ENCODE measurements at places on chromosomes 6 and 20.
A peak's percentile ranks its signal among the peaks of the same experiment; 100 is the strongest.

DNA sequence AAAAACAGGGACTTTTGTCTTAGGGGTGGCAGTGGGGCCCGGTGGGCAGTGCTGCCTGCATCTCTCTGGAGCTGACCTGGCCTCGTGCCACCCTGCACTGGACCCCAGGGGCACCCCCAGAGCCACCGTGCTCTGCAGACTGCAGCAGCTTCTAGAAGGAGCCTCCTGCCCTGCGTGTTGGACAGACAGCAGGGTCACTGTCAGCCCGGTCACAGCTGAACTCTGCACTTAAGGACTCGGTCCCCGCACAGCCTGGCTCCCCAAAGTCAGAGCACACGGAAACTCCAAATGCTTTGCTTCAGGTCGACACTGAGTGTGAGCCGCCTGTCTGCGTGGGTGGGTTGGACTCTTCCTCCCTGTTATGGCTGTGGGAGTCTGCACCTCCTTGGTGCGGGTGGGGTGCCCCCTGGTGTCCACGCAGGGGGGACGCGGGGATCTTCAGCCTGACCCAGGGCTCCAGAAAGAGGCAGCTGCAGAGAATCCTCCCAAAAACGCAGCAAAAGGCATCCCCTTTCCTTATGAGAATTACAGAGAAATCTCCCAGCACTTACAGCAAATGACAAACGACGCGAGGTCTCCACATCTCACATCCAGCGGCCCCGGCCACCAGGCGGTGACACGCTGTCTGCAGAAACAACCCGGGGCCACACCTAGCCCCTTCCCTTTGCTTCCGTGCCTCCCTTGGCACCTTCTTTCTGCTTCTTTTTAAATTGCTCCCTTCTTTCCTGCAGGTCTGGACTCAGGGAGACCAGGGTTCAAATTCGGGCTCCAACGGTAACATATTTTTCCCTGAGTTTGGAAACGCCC, 36.3 kb upstream of the DACT2 start:
- DNase-seq, result peak; percentile 46

GRCh38 chr6:27608916-27609883, 136.3 kb upstream of the ZNF184 start:
- DNase-seq, result no peak

GRCh38 chr6:68777956-68778355, 142.9 kb downstream of the ADGRB3 start:
- peak; percentile 33 for DNase-seq

- DNase-seq, result no peak
These were observed 33.2 kb downstream of the ADGRF5 start for GRCh38 chr6:46888578-46888977.

DNA sequence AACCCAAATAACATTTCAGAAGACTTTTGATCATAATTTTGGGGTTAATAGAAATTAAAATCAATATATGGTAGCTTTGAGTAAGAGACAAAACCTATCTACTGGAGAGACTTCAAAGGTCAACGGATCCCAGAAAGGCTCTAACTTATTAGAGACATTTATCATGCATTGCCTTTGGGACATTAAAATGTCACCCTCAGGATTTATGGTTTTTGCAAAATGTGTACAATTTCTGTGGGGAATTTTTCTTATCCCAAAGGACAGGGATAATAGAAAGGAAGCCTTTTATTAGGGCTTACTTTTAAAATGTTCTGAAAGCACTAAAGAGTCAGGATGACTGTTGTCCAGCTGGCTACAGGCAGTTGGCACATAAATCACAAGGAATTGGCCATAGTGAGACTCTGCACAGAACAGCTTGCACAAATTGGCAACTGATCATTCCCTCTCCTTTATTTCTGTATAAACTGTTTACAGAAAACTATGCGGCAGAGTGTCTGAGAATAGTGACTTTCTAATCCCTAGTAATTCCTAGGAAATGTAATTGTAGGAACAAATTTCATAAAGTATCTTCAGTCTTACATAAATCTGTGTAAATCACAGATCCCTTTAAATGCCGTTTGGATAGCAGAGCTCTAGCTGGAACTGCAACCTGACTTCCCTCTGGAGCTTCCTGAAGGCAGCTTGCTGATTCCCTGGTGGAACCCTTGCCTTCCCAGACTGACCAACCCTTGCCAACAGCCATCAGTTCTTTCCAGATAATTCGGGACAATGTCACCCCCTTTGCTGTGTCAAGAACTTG, 201.1 kb upstream of the PREP start:
- peak; percentile 27 for DNase-seq

DNA sequence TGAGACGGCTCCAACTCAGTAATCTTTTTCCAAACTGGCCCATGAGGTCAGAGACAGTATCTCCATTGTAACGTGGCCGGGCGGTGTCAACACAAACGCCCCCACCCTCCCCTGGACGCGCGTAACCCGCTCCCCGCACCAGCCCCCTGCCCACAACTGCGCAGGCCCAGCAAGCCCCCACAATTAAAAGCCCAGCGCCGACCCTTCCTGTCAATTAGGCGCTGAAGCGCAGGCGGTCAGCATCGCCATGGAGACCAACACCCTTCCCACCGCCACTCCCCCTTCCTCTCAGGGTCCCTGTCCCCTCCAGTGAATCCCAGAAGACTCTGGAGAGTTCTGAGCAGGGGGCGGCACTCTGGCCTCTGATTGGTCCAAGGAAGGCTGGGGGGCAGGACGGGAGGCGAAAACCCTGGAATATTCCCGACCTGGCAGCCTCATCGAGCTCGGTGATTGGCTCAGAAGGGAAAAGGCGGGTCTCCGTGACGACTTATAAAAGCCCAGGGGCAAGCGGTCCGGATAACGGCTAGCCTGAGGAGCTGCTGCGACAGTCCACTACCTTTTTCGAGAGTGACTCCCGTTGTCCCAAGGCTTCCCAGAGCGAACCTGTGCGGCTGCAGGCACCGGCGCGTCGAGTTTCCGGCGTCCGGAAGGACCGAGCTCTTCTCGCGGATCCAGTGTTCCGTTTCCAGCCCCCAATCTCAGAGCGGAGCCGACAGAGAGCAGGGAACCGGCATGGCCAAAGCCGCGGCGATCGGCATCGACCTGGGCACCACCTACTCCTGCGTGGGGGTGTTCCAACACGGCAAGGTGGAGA, at the start of the genes HSPA1A and HSPA1L:
TSS of gene HSPA1A (plus strand) at position 519 of the 814 bp plus-strand sequence. CDS start at position 733, 214 bp downstream.
TSS of gene HSPA1L (minus strand) at position 259 of the 814 bp plus-strand sequence. CDS start 3,311 bp downstream, outside the sequence.
- peak; percentile 98 for DNase-seq

DNA sequence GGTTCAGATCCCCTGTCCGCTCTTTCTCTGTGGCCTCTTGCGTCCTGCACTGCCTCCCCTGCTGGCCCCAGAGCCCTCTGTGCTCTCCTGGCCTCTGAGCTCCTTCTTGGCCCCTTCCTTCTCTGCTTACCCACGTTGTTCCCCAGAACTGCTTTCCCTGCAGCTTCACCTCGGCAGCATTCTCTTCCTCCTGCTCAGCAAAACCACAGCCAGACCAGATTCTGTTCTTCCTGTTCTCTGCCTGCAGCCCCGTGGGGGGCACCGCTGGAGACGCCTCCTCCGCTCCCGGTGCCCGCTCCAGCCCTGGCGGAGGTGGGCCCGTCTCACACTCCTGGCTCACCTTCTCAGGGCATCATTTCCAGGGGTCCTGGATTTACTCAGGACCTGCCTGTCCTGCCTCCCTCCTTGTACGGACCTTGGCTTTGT, 59.7 kb downstream of the TCP11 start:
- DNase-seq, result no peak

GRCh38 chr6:140441256-140441655, 1066.8 kb upstream of the CITED2 start:
- DNase-seq, result peak; percentile 82

- no peak for DNase-seq
These were observed 91.7 kb upstream of the SLC22A16 start for GRCh38 chr6:110567957-110568696.

GRCh38 chr6:15044948-15045347, 200.9 kb upstream of the JARID2 start:
- DNase-seq, result no peak

DNA sequence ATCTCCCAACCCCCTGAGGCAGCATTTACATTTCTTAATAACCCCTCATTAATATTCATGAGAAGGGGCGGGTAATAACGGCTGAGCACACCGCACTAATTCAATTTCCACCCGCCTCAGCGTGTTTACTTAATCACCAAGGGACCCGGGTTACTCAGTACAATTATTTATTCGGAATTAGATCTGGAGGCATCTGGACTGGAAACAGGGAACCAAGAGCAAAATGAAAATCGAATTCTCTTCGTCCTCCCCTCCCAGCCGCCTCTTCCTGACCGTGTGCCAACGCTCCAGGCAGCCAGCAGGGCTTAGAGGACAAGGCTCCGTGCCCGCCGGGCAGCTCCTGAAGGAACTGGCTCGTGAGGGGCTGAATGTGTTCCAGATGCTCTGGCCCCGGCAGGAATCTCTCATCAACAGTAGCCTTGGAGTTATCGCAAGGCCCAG, 23.5 kb upstream of the CTNNBL1 start:
- DNase-seq, result peak; percentile 46

- DNase-seq, result no peak
These were observed 132.6 kb downstream of the SGK1 start for GRCh38 chr6:134185277-134185676.

DNA sequence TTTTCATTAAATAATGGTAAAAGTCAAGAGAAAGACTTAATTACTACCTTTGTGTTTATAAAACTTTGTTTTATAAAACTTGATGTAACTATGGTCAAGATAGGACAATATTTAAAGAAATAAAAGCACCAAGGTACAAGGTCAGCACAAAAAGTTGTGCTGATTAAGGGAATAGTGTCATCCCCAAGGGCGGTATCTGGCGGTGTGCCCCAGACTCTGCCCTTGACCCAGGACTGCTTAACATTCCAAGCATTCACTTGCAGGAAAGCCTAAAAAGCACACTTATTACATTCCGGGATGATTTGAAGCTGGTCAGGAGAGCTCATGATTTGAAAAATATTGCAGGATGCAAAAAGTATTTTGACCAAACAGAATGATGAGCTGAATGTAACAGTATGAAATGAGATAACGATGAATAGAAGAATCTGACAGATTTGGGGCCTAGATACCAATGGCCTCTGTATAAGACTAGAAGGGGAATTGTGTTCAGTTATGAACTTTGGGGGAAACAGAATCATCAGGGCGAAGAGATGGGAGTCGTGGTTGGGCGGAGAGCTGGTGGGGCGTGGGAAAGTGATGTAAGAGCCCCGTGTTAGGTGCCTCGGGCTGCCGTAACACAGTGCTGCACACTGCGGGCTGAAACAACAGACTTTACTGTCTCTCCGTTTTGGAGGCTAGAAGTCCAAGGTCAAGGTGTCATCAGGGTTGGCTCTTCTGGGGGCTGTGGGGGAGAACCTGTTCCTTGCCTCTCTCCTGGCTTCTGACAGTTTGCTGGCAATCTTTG, 77.2 kb downstream of the CDC5L start:
- peak; percentile 92 for DNase-seq

DNA sequence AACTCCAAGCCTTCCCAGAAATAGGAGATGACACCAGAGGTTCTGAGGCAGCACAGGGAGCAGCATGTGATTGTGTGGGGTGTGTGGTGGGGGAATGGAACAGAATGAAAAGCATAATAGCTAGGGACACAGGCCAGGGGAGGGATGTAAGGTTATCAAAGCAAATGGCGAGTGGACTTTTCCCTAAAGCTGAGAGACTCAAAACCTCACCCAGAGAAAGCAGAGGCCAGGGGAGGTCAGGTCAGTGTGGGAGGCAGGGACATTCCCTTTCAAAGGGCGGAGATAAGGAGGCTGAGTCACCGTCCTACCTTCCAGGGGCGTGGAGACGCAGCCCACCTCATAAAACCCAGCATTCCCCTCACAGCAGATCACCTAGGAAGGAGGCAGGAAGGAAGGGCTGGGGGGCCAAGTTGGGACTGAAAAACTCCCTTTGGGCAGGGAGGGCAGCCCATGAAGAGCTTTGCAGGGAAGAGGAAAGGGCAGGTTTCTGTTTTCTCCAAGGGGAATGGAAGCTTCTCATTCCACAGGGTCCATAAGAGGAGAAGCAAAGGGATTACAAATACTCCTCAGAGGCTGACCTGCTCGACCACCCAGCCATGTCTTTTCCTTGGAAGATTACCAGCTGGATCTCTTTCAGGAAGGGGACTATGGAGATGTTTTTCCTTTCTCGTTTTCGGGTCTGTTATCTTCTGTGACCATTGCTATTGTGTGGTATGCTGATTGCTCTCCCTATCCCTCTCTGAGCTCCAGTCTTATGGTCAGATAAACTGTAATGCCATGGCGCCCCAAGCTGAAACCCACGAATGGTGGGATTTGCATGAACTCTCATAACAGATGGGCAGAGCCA, 9.6 kb upstream of the LY6G5C start:
- no peak for DNase-seq

DNA sequence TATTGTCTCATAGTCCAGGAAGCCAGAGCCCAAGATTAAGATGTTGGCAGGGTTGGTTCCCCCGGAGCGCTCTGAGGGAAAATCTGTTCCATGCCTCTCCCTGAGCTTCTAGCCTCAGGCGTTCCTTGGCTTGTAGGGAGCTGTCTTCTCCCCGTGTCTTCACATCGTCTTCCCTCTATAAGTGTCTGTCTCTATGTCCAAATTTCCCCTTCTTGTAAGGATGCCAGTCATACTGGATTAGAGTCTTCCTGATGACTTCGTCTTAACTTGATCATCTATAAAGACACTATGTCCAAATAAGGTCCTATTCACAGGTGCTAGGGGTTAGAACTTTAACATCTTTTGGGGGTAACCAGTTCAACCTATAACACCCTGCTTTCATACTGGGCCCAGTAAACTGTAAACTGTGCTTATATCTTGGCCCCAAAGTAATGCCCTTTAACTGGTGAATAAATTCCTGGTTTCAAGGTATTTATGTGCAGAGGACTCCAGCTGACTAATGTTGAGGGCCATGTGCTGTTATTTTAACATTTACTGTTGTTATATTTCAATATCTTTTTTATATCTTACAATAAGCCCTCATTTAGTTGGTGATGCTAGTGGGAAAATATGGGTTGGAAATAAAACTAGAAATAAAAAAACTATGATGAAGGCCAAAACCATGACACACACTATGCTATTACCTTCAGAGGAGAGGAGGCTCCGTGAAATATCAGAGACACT, 101.7 kb upstream of the IYD start:
- no peak for DNase-seq

DNA sequence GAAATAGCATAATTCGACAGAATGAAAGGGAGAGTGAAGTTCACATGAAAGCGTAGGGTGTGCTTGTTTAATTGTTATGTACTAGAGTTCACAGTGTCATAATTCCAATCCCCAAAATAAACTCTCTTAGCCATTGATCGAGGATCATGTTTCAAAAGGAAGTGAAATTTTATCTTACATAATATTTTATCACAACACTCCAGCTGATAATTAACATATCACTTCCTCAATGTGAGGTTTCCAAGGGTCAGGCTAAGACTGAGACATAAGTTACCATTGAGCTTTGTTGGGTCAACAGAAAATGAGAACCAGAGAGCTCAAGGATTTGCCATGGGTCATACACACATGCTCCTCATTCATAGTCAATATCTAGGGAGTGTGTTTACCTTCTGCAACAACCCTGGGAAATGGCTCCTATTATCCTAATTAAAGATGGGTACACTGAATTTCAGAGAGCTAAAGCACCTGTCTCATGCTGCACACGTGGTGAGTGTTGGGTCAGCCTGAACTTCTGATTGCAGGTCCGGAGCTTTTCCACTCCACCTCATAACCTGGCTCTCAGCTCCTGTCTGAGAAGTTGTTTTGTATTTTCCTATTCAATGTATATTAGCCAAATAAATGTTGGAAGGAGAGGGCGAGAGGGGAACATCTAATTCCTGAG, 3.0 kb downstream of the GSTA2 start:
- no peak for DNase-seq
